ENCODE measurements at places on chromosomes 3 and 15. TPM values are rescaled to one million over a fixed set of nuclear protein-coding genes. Genes with fewer than 3 reads are reported as not detected.

Gene FGD5
- total RNA-seq: 5.1 TPM

Gene CYP1A1
- 2.1 TPM for total RNA-seq

Gene PPP2R3A
- total RNA-seq: 12.3 TPM

Gene ROPN1B
- not detected for total RNA-seq

Gene PP2D1
- not detected for total RNA-seq

Gene ALDH1L1
- total RNA-seq: 13.7 TPM

Gene SAMMSON
- not detected for total RNA-seq

Gene SKOR1
- total RNA-seq: not detected

Gene ITIH1
- total RNA-seq: not detected

Gene ANKUB1
- total RNA-seq: not detected

Gene ZMYND10
- not detected for total RNA-seq

Gene C3orf18
- 4.5 TPM for total RNA-seq

Gene SPCS1
- total RNA-seq: 153 TPM

Gene EPM2AIP1
- 8.3 TPM for total RNA-seq

Gene CFAP100
- not detected for total RNA-seq

Gene SGO1
- total RNA-seq: 2.2 TPM

Gene STXBP5L
- total RNA-seq: not detected

Gene CCDC39
- not detected for total RNA-seq

Gene ZNF502
- total RNA-seq: 3.6 TPM

Gene DPPA2
- total RNA-seq: not detected

Gene EPHA6
- total RNA-seq: not detected

Gene EFCC1
- not detected for total RNA-seq

Gene BRK1
- 150 TPM for total RNA-seq

Gene VIPR1
- 8.5 TPM for total RNA-seq

Gene CD80
- not detected for total RNA-seq

Gene LYSMD4
- 5.8 TPM for total RNA-seq

Gene MME
- total RNA-seq: 80.3 TPM

Gene MYL3
- total RNA-seq: 1.4 TPM

Gene FANCD2
- total RNA-seq: 12.5 TPM

Gene PYGO1
- 3.8 TPM for total RNA-seq

Gene LIPC
- 0.90 TPM for total RNA-seq

Gene GOLGA8G
- not detected for total RNA-seq

Gene EPB42
- total RNA-seq: not detected

Gene DUOXA2
- not detected for total RNA-seq

Gene TEX55
- total RNA-seq: not detected

Gene NLGN1
- 5.6 TPM for total RNA-seq

Gene ACP3
- total RNA-seq: 1.5 TPM

Gene IL17RD
- total RNA-seq: 1.3 TPM

Gene TEX9
- total RNA-seq: 0.16 TPM

Gene SHISA5
- 163 TPM for total RNA-seq

Gene TUSC7
- not detected for total RNA-seq

Gene IQCF5
- total RNA-seq: not detected

Gene CLEC3B
- 203 TPM for total RNA-seq

Gene GOLGA8H
- total RNA-seq: not detected

Gene GTF2A2
- total RNA-seq: 26.6 TPM

Gene AHSG
- not detected for total RNA-seq

Gene GHSR
- not detected for total RNA-seq

Gene SCN11A
- not detected for total RNA-seq

Gene PIAS1
- total RNA-seq: 13.8 TPM

Gene FHIT
- 1.1 TPM for total RNA-seq

Gene GOLGA8M
- total RNA-seq: not detected

Gene DGKG
- 0.72 TPM for total RNA-seq

Gene LRIG1
- 10.2 TPM for total RNA-seq

Gene HTR3E
- not detected for total RNA-seq

Gene ANAPC13
- 123 TPM for total RNA-seq

Gene PPARG
- 19.1 TPM for total RNA-seq

Gene LSAMP
- 0.16 TPM for total RNA-seq

Gene ATP10A
- total RNA-seq: 0.97 TPM

All from cardiac atrium fibroblast (primary cell).